ENCODE measurements at places on chromosomes 5 and 9.

DNA sequence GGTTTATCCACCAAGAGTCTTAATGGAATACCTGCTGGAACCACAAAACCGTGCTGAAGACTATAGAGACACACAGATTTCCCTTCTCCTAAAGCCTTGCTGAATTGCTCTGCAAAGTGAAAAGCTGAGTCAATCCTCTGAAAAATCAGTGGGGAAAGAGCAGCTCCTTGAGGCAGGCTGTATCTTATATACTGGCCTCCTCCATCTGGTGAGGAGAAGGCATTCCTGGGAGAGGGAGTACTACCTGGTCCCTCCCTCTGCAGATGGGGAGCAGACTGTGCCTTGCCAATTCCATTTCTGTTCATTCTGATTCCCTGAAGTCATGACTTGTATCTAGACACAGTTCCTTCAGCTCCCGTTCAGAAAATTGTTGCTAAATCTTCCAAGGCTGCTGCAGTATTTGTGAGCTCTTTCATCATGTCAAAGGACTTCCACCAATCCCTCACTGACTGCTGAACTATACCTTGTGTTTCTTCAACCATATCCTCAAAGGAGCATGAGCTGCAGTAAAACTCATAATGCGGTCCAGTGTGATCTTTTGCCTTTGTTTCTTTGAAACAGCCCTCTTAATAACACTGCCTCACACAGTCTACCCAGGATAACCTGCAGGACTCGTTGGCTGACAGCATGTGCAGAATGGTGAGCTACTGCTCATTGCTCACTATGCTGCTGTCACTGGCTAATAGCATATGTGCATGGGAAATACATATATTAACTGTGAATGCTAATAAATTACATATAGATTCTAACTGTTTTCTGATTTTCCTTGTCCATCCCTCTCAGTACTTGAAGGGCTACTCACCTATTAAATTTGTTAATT is 84.5 kb downstream of the FOXD1 start:
- no peak for DNase-seq

GRCh38 chr5:16935231-16936149 is 598 bp downstream of the MYO10 start:
- no peak for DNase-seq

DNA sequence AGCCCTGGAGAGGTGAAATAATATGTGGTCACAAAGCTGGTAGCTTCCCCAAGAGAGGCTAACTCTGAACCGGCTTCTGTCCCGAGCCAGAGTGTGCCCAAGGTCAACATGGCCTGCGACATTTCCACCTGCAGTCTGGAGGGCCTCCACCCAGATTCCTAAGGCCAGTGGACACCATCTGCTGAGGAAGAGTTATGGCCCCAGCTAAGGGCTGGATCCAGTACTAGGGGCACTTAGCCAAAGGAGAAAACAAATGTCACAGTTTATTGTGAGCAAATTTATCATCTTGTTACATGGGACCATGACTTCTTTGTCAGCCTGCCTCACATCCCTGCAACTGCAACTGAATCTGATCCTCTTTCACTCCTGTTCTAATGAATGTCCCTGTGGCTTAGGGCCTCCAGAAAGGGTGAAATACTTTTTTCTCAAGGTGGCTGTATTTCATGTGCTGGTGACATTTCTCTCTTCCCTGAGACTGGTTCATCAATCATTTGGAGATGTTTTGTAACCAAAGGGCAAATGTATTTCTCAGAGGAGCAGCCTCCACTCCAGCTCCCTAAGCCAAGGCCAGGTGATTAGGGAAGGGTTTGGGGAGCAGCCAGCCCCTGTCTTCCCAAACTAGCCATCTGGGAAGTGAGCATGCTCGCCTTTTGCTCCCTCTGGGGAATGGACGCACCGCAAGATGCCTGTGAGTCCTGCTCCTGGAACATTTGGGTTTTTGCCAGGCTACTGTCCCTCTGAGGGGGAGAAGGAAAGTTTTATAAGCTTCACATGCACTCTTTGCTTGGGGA is 148.3 kb downstream of the CMYA5 start:
- no peak for DNase-seq

DNA sequence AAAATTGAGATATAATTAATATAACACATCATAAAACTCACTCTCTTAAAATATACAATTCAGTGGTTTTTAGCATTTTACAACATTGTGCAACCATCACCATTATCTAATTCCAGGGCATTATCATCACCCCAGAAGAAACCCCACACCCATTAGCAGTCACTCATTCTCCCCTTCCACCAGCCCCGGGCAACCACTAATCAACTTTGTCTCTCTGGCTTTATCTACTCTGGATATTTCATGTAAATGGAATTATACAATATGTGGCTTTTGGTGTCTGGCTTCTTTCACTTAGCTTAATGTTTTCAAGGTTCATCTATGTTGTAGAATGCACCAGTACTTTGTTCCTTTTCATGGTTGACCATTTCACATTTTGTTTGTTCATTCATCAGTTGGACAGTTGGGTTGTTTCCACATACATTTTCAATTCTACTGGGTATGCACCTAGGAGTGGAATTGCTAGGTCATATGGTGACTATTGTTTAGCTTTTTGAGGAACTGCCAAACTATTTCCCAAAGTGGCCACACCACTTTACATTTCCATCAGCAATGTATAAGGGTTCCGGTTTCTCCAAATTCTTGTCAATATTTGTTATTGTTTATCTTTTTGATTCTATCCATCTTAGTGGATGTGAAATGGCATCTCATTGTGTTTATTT is 62.4 kb downstream of the MARCHF3 start:
- no peak for DNase-seq

DNA sequence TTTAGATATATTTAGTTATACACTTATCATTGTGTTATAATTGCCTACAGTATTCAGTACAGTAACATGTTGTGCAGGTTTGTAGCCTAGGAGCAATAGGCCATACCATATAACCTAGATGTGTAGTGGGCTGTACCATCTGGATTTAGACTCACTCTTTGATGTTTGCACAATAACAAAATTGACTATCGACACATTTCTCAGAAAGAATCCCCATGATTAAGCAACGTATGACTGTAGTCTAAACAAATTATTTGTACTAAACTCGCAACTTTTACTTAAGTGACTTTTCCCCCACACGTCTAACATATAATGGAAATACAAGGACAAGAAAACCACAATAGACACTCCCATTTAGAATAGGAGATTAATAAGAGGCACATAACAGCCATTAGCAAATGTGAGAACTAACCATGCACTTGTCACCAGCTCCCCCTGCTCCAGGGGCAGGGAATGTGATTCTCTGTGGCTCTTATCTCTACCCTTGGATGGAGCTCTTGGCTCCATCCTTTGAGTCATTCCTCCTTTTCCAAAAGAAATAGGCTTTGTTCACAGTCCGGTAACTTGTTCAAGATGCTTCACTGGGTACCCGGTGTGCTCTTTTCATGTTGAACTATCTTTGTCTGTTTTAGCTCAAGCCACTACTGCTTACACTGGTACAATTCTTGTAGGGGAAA is 8.7 kb upstream of the B4GALT1 start:
- DNase-seq, result no peak

DNA sequence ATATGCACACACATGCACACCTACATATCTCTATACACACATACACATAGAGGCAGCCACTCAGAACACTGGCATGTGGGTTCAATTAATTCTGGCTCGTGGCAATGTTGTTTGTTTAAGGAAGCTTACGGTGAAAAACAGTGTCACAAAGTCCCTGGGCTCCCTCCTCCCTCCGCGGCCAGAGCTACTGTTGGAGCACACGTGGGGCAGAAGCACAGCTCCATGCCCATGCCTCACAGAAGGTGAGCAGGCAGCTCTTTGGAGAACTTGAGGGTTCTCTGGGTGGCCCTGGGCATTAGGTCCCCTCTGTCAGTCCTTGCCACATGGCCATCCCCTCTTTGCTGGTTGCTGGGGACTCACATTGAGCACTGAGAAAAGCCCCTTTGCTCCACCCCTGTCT is 107.5 kb downstream of the GADD45G start:
- DNase-seq, result no peak

GRCh38 chr9:131986089-131986488 is 93.6 kb downstream of the MED27 start:
- DNase-seq, result no peak

DNA sequence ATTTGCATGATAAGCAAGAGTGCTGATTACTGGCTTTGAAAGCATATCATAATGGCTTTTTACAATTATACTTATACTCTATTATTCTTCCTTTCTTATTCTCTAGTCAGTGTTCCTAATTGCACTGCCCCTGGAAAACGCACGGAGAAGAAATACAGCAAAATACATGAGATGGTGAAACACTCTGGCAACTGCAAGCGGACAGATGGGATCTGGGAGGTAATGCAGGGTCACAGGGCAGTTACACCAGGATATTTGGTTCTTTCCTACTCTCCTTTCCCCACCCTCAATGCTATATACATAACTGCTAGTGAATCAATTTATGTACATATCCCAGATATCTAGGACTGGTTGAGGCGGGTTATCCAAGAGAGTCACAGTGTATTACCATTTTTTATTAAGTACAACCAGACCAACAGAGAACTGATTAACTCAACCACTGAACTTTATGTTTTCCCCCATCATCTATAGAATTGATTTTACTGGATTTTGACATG is 423.7 kb downstream of the ZSWIM6 start:
- no peak for DNase-seq

- DNase-seq, result no peak
Measured at GRCh38 chr5:175535796-175536195, 57.4 kb downstream of the SFXN1 start.
